Posterior cingulate gyrus (tissue), 11 donors: ENCODE measurements at places on chromosomes 3 and 15.

- DNase-seq: no peak
These were observed 190.4 kb downstream of the MBNL1 start for GRCh38 chr3:152459118-152459515.

- no peak for DNase-seq
These were observed 1.4 kb upstream of the WHAMM start for GRCh38 chr15:82807920-82808633.

DNA sequence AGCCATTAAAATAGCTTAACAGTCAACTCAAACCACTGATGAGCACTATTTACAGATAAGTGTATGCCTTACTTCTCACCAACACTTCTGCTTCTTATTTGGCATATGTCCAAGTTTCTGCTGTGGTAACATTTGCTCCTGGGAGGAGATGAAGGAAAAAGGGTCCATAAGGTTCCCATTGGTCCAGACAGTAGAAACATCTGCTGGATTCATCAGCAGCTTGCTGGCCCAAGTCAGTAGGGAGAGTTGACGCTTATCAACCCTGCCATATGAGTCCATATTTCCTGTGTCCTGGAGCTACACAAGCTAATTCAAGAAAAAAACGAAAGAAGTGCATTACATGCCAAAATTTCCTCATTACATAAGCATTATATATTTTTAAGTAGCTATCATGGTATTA lies 824.5 kb downstream of the CADM2 start:
- no peak for DNase-seq

- DNase-seq: no peak
These were observed 2.3 kb upstream of the MBNL1 start for GRCh38 chr3:152266221-152266995.

DNA sequence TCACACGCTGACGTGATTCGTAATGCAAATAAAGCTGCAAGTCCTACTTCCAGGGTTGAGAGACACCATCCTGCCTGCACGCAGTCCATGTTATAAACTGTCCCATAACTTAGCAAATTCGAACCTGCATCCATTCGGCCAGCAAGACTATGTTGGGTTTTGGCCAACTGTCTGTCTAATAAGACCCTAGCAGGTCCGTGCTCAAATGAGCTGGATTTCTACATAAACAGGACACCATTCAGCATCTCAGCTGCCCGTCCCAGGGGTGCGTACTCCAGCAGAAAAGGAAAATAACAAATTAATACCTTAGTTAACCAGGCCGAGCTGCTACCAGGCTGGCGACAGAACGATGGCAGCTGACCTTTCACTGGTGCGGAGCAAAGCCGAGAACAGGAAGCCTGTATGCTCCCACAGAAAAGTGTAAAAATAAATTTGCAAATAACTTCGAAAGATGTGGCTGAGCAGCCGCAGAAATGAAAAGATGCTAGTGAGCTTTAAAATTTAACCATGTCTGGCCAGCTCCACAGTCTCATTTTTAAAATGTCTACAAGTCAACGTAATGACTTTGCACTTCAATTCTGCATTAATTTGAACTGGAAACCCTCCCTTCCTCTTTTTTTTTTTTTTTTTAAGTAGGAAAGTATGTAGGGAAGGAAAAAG lies 97.1 kb upstream of the SNRPA1 start:
- DNase-seq: no peak

DNA sequence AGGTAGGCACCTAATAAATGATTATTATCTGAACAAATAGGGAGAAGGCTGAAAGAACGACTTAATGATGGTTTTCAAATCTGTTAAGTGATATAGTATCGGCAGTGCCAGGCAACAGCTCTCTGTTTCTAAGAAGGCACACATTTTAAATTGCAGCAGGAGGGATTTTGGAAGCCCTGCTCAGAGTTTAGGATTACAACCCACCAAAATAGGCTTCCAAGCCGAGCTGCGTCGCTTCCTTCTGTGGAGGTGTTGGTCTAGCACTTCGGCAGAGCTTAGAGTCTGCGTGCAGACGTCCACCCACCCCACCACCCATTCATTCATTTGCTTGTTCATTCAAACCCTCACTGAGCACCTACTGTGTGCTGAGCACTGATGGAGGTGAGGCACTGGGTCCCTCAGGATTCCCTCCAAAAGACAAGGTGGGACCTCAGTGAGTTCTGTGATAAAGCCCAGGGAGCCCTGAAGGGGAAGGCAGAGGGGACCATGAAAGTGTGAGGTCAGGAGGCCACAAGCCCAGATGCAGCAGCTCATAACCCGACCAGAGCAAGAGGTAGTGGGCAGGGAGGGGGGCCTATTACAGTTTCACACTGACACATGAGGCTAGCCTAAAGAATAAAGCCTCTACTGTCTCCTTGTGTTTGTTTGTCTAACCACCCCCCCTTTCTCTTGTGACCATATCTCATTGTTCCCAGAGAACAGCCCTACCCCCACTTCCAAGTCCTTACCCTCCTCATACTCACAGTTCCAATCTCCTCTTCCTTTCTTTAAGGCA lies 8.9 kb downstream of the ADCY5 start:
- no peak for DNase-seq
